Neural progenitor cell (in vitro differentiated cells): ENCODE measurements at places on chromosomes 1 and 21.

DNA sequence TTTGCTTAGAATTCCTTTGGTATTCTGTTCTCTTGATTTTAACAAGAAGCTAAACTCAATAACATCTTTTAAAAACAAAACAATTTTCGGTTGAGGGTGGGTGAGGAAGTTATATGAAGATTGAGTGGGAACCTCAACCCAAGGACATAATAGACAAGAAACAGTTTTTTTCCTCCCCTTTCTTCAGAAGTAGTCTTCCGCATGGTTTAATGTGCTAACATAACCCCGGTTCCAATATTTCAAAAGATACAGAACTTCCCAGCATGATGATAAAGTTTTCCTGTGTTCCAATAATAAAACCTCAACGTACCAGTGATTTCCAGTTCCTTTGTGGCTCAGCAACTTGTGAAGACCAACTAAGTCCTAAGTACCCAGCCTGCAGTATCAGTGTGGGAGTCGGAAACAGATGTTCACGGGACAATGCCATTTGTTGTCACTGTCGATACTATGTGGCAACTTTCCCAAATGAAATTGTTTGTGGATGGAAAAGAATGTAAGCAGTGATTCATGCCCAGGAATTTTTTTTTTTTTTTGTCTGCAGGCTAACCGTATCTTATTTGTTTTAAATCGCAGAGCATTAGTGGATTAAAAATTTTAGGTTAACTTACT, 48.5 kb downstream of the NR5A2 start:
- DNase-seq, result peak; percentile 21

GRCh38 chr1:19670787-19671186, 6.1 kb downstream of the HTR6 start:
- no peak for DNase-seq

DNA sequence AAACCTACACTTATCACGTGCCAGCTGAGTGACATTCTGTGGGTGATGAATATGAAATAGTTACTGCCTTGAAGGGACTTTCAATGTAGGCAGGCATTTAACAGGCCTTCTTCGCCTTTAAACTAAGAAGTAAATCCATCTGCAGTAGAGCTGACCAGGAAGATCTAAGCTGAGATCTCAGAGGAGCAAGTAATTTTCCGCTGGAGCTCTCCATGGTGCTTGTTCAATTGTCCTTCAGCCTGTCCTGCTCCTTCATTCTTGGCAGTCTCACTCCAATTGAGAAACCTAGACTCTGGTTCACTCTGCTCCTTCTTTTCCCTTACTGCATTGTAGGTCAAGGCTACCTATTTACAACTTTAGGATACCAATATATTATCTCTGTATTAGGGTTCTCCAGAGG, 183.5 kb downstream of the HMCN1 start:
- peak; percentile 56 for DNase-seq

DNA sequence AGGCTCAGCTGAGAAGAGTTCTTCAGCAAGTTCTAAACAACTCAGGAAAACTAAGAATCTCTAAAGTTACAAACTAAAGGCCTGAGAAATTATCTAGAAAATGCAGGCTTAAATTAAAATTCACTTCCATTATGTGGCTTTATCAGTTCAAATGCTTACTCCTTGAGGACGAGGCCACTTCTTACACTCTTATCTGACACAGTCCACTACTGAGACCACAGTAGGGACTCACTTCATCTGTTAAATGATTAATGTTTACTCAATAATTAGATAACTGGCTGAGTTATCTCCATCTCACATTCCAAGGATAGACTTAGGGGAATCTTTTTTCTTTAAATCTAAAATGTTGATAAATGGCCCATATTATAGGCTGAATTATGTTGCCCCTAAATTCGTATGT, 1.6 kb downstream of the C1orf141 start:
- no peak for DNase-seq

- no peak for DNase-seq
These were observed 221.2 kb upstream of the C1orf174 start for GRCh38 chr1:4121293-4121684.

DNA sequence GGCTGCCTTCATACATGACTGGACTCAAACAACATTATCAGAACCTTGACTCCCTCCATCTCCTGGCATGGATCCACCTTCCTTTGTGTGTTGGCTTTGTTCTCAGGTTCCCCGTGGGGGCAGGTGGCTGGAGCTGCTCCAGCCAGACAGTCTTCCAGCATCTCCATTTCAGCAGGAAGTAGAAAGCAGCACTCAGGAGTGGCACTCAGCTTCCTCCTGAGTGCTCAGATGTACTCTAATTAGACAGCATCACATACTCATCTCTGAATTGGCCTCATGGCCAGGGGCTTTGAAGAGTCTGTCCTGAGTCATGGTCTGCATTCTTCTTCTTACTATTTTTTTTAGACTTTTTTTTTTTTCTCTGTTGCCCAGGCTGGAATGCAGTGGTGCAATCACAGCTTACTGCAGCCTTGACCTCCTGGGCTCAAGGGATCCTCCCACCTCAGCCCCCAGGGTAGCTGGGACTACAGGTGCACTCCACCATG, 27.9 kb downstream of the OVAAL start:
- DNase-seq, result no peak

- DNase-seq, result no peak
These were observed 16.6 kb downstream of the AK4 start for GRCh38 chr1:65164633-65165032.

DNA sequence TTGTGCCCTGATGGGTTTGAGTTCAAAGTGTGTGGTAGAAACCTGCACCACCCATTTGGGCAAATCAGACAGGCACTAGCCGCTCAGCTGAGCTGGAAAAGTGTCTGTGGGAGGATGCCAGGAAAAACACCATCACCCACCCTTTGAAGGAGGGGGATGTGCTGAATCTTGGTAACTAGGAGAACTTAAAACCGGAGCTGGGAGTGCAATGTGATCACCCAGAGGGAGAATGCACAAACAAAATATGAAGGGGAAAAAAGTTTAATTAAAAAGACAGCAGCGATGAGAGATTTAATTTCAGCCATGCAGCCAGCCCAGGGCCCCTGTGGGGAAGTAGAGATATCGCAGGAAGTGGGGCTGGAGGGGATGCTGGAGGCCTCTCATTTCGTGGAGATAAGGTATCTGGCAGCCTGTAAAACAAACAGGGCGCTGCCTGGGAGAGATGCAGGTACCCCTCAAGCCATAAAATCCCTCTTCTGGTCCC, 86.8 kb upstream of the BCAR3 start:
- DNase-seq, result no peak

GRCh38 chr1:229714964-229715603, 89.0 kb downstream of the URB2 start:
- DNase-seq, result peak; percentile 16

GRCh38 chr1:6127587-6128163, 52.4 kb downstream of the CHD5 start:
- peak; percentile 92 for DNase-seq

DNA sequence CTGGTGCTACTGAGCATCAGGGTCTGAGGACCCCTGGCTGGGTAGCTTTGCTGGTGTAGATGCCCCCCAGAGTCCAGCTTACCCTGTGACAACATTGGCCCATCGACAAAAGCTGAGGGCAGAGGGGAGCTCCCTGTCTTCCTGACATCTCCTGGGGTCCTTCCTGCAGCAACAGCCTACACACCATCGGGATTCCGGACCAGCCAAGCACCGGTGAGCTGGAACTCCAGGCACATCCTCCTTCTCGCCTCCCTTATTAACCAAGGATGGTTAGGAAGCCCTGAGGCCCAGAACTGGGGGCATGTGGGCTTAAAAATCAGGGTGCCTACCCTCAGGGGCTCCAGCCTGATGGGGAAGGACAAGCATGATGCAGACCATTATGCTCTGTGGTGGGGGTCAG, 658.0 kb downstream of the PTPRU start:
- no peak for DNase-seq

GRCh38 chr21:28099001-28099705, 893.5 kb downstream of the LTN1 start:
- DNase-seq, result no peak

- no peak for DNase-seq
These were observed 31.3 kb upstream of the ACTRT2 start for GRCh38 chr1:2989976-2990375.

GRCh38 chr1:109184687-109185086, 29.0 kb upstream of the SARS1 start:
- no peak for DNase-seq

GRCh38 chr1:159282118-159282517, 20.0 kb upstream of the FCER1A start:
- DNase-seq, result no peak

DNA sequence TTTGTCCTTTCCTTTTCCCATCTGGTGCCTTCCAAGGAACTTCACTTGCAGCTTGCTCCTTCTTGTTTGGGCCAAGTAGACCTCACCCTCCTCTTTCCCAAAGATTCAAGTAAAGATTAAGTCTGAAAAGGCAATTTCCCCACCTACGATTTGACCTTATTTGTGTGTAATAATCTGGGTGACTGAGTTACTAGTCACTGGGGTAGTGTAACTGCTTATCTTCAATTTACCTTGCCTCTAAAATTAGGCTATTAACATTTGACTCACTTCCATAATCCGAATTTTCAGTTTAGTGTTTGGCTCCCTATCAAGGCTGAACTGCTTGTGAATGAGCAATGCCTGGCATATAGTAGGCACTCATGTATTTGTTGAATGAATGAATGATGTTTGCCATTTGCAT, 59.6 kb downstream of the PLA2G4A start:
- no peak for DNase-seq

DNA sequence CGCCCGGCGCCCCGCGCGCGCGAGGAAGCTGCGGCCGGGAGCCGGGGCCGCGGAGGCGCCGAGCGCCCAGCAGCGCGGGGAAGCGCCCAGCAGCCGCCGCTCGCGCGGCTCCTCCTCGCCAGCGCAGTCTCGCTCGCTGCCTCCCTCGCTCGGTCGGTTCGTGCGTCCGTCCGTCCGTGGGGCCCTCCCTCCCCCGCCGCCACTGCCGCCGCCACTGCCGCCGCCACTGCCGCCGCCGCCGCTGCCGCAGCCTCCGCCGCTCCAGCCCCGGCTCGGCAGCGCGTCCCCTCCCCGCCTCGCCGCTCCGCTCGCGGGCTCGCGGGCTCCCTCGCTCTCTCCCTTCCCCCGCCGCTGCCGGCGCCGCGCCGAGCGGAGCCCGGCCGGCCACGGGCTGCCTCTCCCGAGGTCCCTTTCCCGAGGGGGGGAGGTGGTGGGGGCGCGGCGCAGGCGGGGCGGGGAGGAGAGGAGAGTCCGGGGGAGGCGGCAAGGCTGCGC, at the start of gene KCND3:
Gene KCND3, minus strand, starts transcription at position 138 of the 495 bp plus-strand sequence.
- DNase-seq, result peak; percentile 77

DNA sequence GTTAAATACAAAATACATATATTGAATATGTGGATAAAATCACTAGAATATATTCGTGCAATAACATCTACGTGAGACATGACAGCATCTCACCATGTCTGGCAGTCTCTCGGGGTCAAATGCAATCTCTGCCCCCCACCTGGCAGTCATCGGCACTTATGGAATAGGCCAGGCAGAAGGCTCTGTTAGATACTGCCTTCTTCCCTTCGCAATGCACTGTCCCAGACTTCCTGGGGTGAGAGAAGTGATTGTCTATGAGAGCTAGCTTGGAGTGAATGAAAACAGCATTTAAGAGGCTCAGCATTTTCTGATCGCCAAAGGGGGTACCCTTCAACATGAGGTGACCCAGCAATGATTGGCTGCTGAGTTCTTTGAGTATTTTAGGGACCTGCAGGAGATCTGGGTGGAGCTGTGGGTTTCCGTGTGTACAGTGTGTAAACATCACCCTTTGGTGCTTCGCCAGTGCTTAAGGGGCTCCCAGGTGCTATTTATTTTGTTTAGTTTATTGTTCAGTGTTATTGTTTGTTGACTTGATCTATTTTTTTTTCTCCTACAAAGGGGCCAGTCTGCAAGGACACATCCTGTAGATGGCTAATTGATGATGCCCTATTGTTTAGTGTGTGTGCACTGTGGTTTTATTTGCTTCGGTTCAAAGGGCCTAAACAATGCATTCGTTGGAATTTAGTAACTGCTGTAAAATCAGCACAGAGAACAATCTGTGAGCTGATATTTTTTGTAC, 10.2 kb downstream of the ERG start:
- no peak for DNase-seq

GRCh38 chr1:9375912-9376311, 83.2 kb downstream of the SPSB1 start:
- no peak for DNase-seq

- DNase-seq, result no peak
These were observed 260.3 kb downstream of the DPYD start for GRCh38 chr1:97660431-97661105.

GRCh38 chr1:192907545-192908243, 98.9 kb downstream of the RGS2 start:
- no peak for DNase-seq

DNA sequence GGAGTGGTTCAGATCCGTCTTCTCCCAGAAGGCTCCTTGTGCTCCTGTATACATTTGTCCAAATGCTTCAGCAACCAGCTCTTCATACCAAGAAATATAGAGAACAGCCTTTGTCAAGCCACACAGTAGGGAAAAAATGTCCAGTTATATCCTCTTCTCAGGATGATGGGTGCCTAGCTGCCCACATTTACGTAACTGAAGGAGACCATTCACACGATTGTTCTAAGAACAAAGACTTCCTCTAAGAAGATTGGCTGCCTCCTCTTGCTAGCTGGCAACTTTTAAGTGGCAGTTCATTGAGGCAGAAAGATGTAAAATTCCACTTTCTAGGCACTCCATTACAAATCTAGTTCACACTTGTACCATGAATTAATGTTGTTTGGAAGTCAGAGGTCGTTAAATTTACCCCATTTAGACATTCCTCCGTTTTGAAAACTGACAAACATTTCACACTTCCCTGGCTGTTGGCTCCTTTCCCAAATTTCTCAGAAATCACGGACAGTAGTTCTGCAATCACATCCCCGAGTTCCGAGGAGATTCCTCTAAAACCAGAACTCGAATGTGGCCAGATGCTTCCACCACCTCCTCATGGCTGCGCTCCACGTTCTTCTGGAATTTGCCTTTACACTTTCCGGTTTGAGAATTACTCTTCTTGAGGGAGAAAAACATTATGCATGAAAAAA, 45.6 kb upstream of the CSF1 start:
- DNase-seq, result peak; percentile 16

GRCh38 chr1:94955767-94956632, 29.1 kb upstream of the CNN3 start:
- no peak for DNase-seq

- DNase-seq, result no peak
These were observed 285.4 kb upstream of the USP24 start for GRCh38 chr1:55500601-55501000.

GRCh38 chr1:59383963-59384362, 87.1 kb downstream of the FGGY start:
- DNase-seq, result no peak

GRCh38 chr1:160351629-160352028, 8.4 kb downstream of the NCSTN start:
- no peak for DNase-seq

- DNase-seq, result peak; percentile 60
These were observed 11.0 kb downstream of the PLEKHA6 start for GRCh38 chr1:204348722-204349121.

DNA sequence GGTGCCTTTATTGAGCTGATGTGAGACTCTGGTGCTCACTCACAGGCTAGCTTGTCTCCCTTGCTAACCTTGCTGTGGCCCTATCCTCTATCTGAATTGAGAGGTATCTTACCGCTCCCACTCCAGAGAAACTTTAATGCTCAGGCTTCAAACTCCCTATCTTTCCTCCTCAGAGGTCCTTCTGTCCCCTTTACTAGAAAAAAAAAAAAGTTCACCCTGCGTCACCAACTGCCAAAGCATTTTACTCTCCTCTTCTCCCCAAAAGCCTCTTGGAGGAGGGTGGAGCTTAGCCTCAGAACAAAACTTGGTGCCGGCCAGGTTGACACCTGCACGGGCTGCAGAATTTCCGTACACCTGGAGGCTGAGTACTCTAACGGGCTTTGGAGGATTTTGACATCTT, 55.1 kb downstream of the ATP2B4 start:
- DNase-seq, result no peak
